ENCODE measurements at places on chromosomes 1 and 21.

DNA sequence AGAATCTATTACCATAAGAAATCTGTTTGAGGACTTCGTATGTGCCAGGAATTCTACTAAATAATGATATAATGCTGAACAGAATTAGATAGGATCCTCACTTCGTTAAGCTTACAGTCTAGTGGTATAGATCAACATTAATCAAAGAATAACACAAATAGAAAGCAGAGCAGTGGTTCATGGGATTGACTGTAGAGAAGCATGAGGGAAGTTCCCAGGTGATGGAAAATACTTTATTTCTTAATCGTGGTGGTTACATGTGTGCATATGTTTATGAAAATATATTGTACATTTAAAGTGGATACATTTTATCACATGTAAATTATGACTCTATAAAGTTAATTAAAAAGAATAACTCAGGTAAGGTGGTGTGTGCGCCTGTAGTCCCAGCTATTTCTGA is 110.5 kb downstream of the OSBPL9 start:
- DNase-seq = no peak

GRCh38 chr1:197774466-197775281 is 606 bp downstream of the DENND1B start:
- DNase-seq = peak; percentile 53

GRCh38 chr1:68723791-68724190 is 226.9 kb upstream of the DEPDC1 start:
- no peak for DNase-seq

DNA sequence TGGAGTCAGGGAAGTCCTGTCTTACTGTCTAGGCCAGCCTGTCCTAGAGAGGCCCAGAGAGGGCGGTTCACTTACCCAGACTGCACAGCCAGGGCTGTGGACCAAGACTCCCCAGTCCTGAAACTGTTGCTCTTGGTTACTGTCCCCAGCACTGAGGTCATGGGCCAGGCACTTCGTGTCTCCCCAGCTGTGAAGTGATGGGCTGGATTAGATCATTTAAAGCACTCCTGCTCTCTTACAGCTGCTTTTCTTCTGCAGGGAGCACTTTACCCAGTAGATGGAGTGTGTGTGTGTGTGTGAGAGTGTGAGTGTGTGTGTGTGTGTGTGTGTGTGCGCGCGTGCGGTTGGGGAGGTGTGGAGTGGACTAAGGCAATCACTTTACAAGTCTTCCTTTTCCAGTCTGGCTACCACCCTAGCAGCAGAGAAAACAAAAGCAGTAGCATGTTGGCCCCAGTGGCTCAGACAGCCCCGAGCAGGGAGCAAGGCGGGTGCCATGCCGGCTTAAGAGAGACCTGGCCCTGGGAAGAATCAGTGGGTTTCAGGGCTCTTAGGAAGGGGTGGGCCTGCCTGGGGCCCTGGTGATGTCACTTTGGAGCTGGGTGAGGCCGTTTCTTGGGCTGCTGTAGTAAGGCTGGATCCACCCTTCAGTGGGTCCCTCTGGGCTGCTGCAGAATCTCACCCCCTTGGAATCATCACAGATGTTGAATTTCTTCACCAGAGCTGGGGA is 2.4 kb downstream of the SPSB1 start:
- no peak for DNase-seq

- no peak for DNase-seq
Measured at GRCh38 chr1:186420311-186420710, 40.6 kb downstream of the PDC start.

DNA sequence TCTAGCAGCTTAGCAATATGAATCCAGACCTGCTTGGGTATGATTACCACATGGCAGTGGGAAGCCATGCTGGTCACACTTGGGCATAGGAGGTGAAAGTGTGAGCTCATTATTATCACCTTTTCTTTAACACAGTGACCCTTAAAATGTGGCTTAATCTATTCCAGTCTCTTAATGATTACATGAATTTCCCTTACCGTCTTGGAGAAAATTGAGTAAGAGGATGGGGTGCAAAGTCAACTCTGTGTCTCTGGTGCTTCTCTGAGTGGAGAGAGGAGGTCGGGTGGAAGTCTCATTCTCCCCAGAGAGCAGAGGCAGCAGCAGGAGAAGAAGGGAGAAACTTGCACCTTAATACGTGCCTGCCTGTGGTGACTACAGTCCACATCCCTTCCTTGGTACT is 91.3 kb downstream of the FGGY start:
- DNase-seq = no peak

DNA sequence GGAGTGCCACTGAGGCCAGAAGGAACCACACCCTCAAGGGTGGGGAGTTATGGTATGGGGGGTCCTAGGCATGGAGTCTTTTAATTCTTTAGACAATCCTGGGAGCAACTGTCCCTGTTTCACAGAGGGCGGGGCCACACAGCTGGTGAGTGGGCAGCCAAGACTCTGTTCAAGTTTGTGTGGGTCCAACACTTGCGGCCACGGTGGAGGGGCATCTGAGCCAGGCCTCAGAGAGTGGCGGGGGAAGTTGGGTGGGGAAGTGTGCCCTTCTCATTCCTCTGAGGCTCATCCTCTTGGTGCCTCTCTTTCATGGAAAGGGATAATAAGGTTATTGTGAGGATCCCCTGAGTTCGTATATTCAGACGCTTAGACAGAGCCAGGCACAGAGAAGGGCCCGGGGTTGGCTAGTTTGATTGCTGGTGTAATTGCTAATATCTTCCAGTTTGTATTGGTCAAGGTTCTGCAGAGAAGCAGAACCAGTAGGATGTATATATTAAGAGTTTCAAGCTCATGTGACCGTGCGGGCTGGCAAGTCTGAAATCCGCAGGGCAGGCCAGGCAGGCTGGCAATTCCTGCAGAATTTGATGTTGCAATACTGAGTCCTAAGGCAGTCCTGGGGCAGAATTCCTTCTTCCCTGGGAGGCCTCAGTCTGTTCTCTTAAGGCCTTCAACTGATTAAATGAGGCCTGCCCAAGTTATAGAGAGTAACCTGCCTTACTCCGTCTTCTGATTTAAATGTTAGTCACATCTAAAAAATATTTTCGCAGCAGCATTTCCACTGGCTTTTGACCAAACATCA is 15.9 kb downstream of the PCSK9 start:
- DNase-seq = no peak

- no peak for DNase-seq
Measured at GRCh38 chr1:150575518-150576366, 3.7 kb downstream of the MCL1 start.

- DNase-seq = no peak
Measured at GRCh38 chr1:40646315-40646714, 19.2 kb downstream of the RIMS3 start.

All from BE2C (cell line).